Breast epithelium (tissue), 4 donors: ENCODE measurements at places on chromosomes 2 and 18. TPM values are rescaled to one million over a fixed set of nuclear protein-coding genes. Genes with fewer than 3 reads are reported as not detected.

- no peak overlapping the region for H3K27ac ChIP-seq
- no peak overlapping the region for H3K4me3 ChIP-seq
- DNase-seq = no peak
- no peaks in the 10 kb centered on the region for H3K27me3 ChIP-seq
Measured at GRCh38 chr2:101502095-101502494, 27.2 kb upstream of the RFX8 start.

DNA sequence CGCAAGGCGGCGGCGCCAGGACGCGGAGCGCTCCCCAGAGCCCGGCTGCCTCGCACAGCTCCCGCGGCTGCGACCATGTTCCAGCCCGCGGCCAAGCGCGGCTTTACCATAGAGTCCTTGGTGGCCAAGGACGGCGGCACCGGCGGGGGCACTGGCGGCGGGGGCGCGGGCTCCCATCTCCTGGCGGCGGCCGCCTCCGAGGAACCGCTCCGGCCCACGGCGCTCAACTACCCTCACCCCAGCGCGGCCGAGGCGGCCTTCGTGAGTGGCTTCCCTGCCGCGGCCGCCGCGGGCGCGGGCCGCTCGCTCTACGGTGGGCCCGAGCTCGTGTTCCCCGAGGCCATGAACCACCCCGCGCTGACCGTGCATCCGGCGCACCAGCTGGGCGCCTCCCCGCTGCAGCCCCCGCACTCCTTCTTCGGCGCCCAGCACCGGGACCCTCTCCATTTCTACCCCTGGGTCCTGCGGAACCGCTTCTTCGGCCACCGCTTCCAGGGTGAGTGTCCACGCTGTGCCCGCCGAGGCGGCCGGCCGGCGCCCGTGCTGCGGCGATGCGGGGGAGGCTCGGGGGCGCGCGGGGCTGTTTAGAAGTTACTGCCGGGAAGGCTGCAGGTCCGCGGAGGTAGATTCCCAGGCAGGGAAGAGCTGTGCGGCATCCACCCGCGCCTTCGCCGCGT is 696 bp downstream of the EMX1 start:
- H3K27ac ChIP-seq = no peak overlapping the region
- H3K4me3 ChIP-seq = peak overlapping the region; percentile 48
- peaks cover 17% of the 10 kb centered on the region for H3K4me1 ChIP-seq
- H3K27me3 ChIP-seq = peaks cover 24% of the 10 kb centered on the region
- H3K36me3 ChIP-seq = no peaks in the 10 kb centered on the region

- DNase-seq = no peak
- no peaks in the 10 kb centered on the region for H3K36me3 ChIP-seq
- H3K27me3 ChIP-seq = no peaks in the 10 kb centered on the region
- no peak overlapping the region for H3K4me3 ChIP-seq
Measured at GRCh38 chr2:167264380-167264779, 376.1 kb downstream of the XIRP2 start.

DNA sequence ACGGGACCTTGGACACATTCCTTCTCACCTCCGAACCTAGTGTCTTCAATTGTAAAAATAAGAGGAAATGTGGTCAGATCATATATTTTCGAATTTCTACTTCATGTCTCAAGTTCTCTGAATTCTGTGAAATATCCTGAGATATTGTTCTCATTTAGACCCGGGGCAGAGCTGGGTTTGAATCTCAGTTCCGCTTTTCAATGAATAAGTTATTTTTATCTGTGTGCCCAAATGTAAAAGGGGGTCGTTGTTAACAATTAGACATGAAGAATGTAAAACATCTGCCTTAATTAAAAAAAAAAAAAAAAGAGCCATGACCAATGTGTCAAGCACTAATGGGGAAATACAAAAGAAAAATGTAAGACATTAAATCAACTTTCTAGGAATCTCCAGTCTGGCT is 48.9 kb upstream of the BCL11A start:
- H3K36me3 ChIP-seq = no peaks in the 10 kb centered on the region
- no peak overlapping the region for H3K4me3 ChIP-seq
- peak overlapping the region; percentile 69 for H3K27ac ChIP-seq
- no peaks in the 10 kb centered on the region for H3K4me1 ChIP-seq
- no peak for DNase-seq

GRCh38 chr2:207530160-207531031 is 634 bp downstream of the CREB1 start:
- peak overlapping the region; percentile 98 for H3K27ac ChIP-seq
- peak; percentile 41 for DNase-seq
- no peaks in the 10 kb centered on the region for H3K36me3 ChIP-seq
- H3K4me3 ChIP-seq = peak overlapping the region; percentile 67

DNA sequence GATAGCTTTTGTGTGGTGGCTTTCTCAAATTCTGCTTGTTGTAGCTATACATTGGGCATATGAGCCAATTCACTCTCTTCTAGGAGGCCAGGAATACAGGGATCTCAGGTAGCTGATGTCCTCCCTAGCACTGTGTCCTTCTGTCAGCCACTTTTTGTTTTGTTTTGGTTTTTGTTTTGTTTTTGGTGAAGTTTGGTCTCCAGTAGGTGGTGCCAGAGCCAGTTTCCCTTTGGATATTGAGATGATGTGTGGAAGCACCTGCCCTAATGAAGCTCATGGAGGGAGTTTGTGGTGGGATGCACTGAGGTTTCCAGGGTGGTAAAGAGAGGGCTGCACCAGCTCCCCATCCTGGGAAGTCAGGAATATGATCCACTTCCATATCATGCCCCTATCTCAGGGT is 100.5 kb upstream of the VWC2L start:
- H3K27ac ChIP-seq = no peak overlapping the region
- no peaks in the 10 kb centered on the region for H3K36me3 ChIP-seq
- DNase-seq = no peak
- H3K4me1 ChIP-seq = no peaks in the 10 kb centered on the region
- no peaks in the 10 kb centered on the region for H3K27me3 ChIP-seq
- H3K4me3 ChIP-seq = no peak overlapping the region

DNA sequence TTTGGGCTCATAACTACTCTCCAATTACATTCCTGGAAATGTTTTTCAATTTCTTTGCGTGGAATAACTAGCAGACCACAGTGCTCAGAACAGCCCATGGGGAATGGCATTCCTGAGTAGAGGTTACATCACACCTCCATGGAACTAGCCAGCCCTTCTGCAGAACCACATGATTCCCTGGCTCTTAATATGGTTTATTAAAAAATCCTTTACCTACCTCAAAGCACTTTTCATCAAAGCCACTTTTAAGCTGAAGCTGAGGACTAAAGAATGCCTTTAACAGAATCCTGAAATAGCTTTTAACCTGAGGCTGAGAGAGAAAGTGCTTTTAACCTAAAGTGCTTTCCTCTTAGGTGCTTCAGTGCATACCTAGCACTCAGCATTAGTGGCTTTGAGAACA is 376.3 kb downstream of the ARHGAP15 start:
- DNase-seq = peak; percentile 53
- no peaks in the 10 kb centered on the region for H3K27me3 ChIP-seq
- H3K27ac ChIP-seq = no peak overlapping the region
- H3K36me3 ChIP-seq = no peaks in the 10 kb centered on the region

GRCh38 chr2:202375033-202375608 is 1.0 kb upstream of the BMPR2 start:
- H3K27ac ChIP-seq = peak overlapping the region; percentile 96
- DNase-seq = peak; percentile 58
- no peaks in the 10 kb centered on the region for H3K36me3 ChIP-seq
- no peaks in the 10 kb centered on the region for H3K27me3 ChIP-seq

DNA sequence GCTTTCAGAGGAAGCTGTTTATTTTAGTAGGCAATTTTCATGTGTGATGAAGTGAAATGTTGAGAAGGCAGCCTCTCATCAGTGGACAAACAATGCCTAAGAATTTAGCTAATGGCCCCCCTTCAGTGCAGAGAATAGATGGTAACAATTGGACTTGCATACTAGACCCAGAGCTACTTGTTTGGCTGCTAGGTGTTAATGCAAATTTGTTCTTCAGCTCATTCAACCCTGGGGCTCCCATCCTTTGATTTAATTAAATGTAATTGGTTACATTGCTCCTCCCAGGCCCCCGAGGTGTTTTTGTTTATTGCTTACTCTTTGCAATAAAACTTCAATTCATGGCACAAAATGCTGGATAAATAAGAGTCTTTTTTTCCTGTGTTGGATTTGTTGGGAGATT is 68.6 kb downstream of the CAMKMT start:
- no peak overlapping the region for H3K4me3 ChIP-seq
- no peak overlapping the region for H3K27ac ChIP-seq
- H3K4me1 ChIP-seq = no peaks in the 10 kb centered on the region
- H3K36me3 ChIP-seq = no peaks in the 10 kb centered on the region

DNA sequence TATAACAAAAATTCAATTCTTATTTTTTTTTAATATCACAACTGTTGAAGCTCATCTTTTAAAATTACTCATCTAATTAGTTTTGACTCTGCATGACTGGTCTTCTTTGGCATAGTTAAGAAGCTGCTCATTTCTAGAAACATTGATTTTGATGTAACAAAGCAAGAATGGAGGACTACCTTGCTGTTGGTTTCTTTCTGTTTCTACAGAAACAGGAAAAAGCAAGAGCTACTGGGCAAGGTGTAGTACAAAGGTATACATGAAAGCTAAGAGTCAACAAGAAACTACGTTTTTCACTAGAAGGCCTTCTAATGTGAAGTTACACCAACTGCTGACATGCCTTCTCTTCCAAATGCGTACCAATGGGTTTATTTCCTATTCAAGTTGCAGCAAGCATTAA is 90.6 kb upstream of the SYT4 start:
- no peak overlapping the region for H3K4me3 ChIP-seq
- no peaks in the 10 kb centered on the region for H3K36me3 ChIP-seq
- H3K4me1 ChIP-seq = no peaks in the 10 kb centered on the region
- H3K27me3 ChIP-seq = no peaks in the 10 kb centered on the region
- no peak for DNase-seq

DNA sequence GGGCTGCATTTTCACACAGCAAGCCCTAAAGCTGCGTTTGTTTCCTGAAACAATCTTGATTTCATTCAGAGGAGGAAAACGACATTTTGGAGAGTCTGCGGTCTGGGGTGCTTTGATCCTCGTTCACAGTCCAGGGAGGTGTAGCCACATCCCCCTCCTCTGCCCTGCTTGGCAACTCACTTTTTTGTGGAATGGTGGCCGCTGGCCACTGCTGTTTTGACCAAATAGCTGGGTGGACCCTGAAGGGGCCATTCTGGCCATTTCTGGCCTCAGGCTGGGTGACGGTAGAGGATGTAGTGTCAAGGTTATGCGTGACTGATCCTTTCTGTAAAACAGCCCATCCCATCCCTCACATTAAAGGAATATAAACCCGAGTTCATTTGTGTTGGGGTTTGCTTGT is 62.2 kb downstream of the INPP4A start:
- peak overlapping the region; percentile 65 for H3K27ac ChIP-seq
- H3K36me3 ChIP-seq = no peaks in the 10 kb centered on the region
- no peak for DNase-seq
- H3K27me3 ChIP-seq = no peaks in the 10 kb centered on the region
- no peaks in the 10 kb centered on the region for H3K4me1 ChIP-seq

GRCh38 chr2:174729797-174730697 is 34.2 kb downstream of the CHRNA1 start:
- DNase-seq = no peak
- peak overlapping the region; percentile 46 for H3K4me3 ChIP-seq
- H3K4me1 ChIP-seq = no peaks in the 10 kb centered on the region
- no peak overlapping the region for H3K27ac ChIP-seq
- no peaks in the 10 kb centered on the region for H3K36me3 ChIP-seq

The MARCO gene
- total RNA-seq = 6.6 TPM

The SCLY gene
- total RNA-seq = 11.2 TPM

The CD8B2 gene
- total RNA-seq = not detected

The NCKAP5 gene
- 6.1 TPM for total RNA-seq

The KCNG2 gene
- total RNA-seq = 0.66 TPM

The ZNF396 gene
- total RNA-seq = 7.8 TPM

The BMP10 gene
- total RNA-seq = not detected

The STK11IP gene
- 11.2 TPM for total RNA-seq

The ZC3H15 gene
- 75.8 TPM for total RNA-seq

The STPG4 gene
- not detected for total RNA-seq

The MYOM1 gene
- total RNA-seq = 3.1 TPM

The ITGB6 gene
- 16.7 TPM for total RNA-seq

The THSD7B gene
- total RNA-seq = 2.1 TPM
